ENCODE measurements at places on chromosomes 7 and 10. TPM values are rescaled to one million over a fixed set of nuclear protein-coding genes. Genes with fewer than 3 reads are reported as not detected.

Gene ASIC3
- 1.7 TPM for total RNA-seq

Gene CTAGE4
- total RNA-seq, result 6.2 TPM

Gene ST7
- 10.9 TPM for total RNA-seq

GRCh38 chr7:128003167-128003566 lies 28.1 kb downstream of the LRRC4 start:
- H3K27me3 ChIP-seq, result no peaks in the 10 kb centered on the region
- H3K4me3 ChIP-seq, result no peak overlapping the region
- no peaks in the 10 kb centered on the region for H3K4me1 ChIP-seq
- no peak overlapping the region for H3K27ac ChIP-seq

Gene OLAH
- 0.31 TPM for total RNA-seq

DNA sequence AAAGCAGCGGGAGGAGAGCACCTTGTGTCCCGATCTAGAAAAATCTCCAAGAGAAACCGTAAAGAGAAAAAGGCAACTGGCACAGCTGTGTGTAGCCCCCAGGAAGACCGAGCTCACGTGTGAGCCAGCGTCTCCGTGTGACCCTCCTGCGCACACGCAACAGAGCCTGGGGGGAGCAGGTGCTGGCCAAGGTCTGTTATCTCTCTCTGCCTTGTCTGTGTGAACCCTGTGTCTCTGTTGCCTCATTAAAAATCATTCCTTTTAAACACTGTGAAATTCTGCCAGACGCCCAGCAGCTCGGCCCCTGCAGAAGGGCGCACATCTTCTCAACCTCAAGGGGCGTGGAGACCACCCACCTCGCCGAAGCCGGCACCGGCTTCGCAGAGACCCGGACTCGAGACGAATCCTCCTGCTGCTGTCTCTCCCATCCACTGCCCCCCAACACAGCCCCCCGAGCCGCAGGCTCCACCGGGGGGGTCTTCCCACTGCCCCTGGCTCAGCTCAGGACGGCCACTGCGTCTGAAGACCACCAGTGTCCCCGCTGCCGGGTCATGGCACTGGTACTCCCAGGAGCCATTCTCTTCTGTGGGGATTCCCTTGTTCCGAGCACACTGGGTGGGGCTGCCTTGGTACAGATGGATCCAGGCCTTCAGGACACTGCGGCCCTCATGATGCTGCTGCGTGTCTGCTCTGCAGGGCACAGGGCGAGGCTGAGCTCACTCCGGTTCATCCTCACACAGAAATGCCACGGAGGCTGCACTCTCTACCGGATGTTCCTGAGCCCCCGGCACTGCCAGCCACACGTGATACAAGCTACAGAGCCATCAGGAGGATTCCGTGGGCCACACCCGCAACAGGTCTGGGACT lies 94.3 kb upstream of the DNAAF5 start:
- H3K4me1 ChIP-seq, result no peaks in the 10 kb centered on the region
- H3K4me3 ChIP-seq, result no peak overlapping the region
- no peaks in the 10 kb centered on the region for H3K27me3 ChIP-seq
- H3K36me3 ChIP-seq, result no peaks in the 10 kb centered on the region
- H3K27ac ChIP-seq, result no peak overlapping the region

GRCh38 chr7:104552102-104552501 lies 223.7 kb downstream of the LHFPL3 start:
- no peaks in the 10 kb centered on the region for H3K27me3 ChIP-seq
- H3K4me1 ChIP-seq, result no peaks in the 10 kb centered on the region
- no peak overlapping the region for H3K27ac ChIP-seq
- peak; percentile 59 for DNase-seq
- no peak overlapping the region for H3K4me3 ChIP-seq
- peaks cover 11% of the 10 kb centered on the region for H3K36me3 ChIP-seq

DNA sequence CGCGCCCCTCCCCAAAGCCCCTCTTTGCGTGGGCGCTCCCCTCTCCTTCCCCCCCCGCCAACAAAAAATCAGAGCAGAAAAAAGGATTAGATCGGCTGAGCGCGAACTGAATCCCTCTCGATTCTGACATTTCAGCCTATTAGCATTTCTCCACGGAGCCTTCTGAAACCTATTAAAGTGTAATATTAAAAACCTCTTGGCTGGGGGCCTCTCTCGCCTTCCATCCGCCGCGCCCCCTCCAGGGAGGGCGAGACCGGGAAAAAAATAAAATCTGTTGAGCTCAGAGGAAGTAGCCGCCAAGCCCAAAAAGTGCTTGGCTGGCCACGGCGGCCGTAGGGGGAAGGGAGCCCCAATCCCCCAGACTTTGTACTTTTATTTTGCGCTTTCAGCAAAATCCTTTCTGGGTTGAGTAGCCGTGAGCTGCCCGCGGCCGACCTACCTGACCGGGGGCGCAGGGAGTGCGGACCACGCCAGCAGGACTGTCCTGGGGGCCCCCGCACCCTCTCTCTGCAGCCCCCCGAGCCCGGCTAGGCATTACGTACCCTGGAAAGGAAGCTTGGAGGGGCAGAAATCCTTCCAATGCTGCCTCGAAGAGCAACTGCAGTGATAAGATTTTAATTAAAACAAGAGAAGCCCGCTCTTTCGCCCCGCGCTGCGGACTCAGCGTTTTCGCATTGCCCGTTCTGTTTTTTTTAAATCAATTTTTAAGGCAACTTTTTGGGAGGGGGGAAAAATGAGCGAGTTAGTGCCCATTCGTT lies 1.3 kb upstream of the TNRC18 start:
- no peak overlapping the region for H3K27ac ChIP-seq
- H3K4me1 ChIP-seq, result no peaks in the 10 kb centered on the region
- peak overlapping the region; percentile 82 for H3K4me3 ChIP-seq

- H3K36me3 ChIP-seq, result peaks cover 7% of the 10 kb centered on the region
- no peaks in the 10 kb centered on the region for H3K27me3 ChIP-seq
- H3K4me1 ChIP-seq, result peaks cover 23% of the 10 kb centered on the region
- H3K4me3 ChIP-seq, result peak overlapping the region; percentile 5
Measured at GRCh38 chr7:23115991-23116390, 10.4 kb downstream of the KLHL7 start.

DNA sequence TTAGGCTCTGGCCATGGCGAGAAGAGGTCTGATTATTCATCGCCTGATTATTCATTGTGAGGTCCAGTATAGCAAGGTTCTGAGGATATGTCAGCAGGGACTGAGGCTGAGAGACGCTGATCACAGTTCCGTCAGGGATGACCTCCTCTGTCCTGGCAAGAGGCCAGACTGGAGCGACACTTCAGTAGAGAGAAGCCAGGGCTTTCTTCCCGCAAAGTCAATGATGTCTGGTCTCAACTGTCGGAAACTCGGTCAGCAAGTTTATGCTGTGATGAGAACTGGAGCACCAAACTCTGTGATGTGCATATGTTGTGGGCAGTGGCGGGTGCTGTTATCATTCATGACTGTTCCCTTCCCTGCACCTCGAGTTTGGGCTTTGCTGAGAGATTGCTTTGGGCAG lies 29.0 kb upstream of the GNA12 start:
- no peak overlapping the region for H3K27ac ChIP-seq
- H3K4me1 ChIP-seq, result peaks cover 4% of the 10 kb centered on the region
- no peaks in the 10 kb centered on the region for H3K36me3 ChIP-seq
- no peaks in the 10 kb centered on the region for H3K27me3 ChIP-seq
- H3K4me3 ChIP-seq, result no peak overlapping the region

Gene MARCHF5
- 17.6 TPM for total RNA-seq

GRCh38 chr7:44294325-44295069 lies 30.9 kb downstream of the CAMK2B start:
- H3K27ac ChIP-seq, result no peak overlapping the region
- H3K36me3 ChIP-seq, result no peaks in the 10 kb centered on the region
- no peak overlapping the region for H3K4me3 ChIP-seq
- no peak for DNase-seq

GRCh38 chr7:151558575-151558974 lies 38.9 kb upstream of the RHEB start:
- H3K4me3 ChIP-seq, result no peak overlapping the region
- no peaks in the 10 kb centered on the region for H3K4me1 ChIP-seq
- peaks cover 2% of the 10 kb centered on the region for H3K36me3 ChIP-seq
- no peaks in the 10 kb centered on the region for H3K27me3 ChIP-seq
- H3K27ac ChIP-seq, result no peak overlapping the region

GRCh38 chr10:101162677-101163076 lies 31.6 kb downstream of the TLX1 start:
- peaks cover 3% of the 10 kb centered on the region for H3K27me3 ChIP-seq
- DNase-seq, result no peak
- no peak overlapping the region for H3K4me3 ChIP-seq

DNA sequence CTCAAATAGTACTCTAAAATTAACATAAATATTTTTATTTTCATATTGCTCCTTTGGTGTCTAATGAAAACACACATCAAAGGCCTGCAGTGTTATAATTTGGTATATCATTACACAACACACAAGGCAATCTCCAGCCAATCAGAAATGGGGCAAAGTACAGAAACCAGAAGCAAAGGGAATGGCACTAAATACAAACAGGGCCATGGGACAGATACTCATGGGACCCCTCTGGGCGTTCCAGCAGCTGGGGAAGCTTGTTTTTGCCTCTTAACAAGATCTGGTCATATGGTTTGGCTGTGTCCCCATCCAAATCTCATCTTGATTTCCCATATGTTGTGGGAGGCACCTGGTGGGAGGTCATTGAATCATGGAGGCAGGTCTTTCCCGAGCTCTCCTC lies 551.8 kb upstream of the NRP1 start:
- no peak overlapping the region for H3K4me3 ChIP-seq
- DNase-seq, result no peak
- H3K27me3 ChIP-seq, result no peaks in the 10 kb centered on the region
- H3K4me1 ChIP-seq, result no peaks in the 10 kb centered on the region
- H3K36me3 ChIP-seq, result no peaks in the 10 kb centered on the region
- no peak overlapping the region for H3K27ac ChIP-seq

Gene H2BK1
- 0.97 TPM for total RNA-seq

DNA sequence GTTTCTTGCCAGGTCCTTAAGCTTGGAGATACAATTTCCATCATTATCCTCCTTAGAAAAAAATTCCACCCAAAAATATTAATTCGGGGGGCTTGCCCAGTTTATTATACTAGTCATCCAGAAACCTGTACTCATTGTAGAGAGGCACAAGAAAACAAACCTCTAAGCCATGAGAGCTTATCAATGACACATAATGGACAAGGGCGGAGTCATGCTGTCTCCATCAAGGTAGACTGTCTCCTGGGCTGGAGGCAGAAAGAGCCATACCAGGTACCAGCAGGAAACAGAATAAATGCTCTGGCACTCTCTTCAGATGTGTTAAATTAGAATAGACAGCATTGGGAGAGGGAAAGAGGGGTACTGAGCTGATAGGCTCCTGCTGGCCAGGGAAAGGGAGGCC lies 69.8 kb upstream of the GSDME start:
- H3K4me1 ChIP-seq, result no peaks in the 10 kb centered on the region
- H3K4me3 ChIP-seq, result no peak overlapping the region
- no peak for DNase-seq
- H3K36me3 ChIP-seq, result no peaks in the 10 kb centered on the region
- no peaks in the 10 kb centered on the region for H3K27me3 ChIP-seq

- H3K27ac ChIP-seq, result no peak overlapping the region
- peaks cover 8% of the 10 kb centered on the region for H3K4me1 ChIP-seq
- no peak overlapping the region for H3K4me3 ChIP-seq
- no peaks in the 10 kb centered on the region for H3K36me3 ChIP-seq
- no peaks in the 10 kb centered on the region for H3K27me3 ChIP-seq
Measured at GRCh38 chr7:96739609-96740008, 30.0 kb upstream of the SEM1 start.

Gene ADAM22
- total RNA-seq, result 8.7 TPM

Gene PNLIPRP3
- total RNA-seq, result not detected

GRCh38 chr10:48818081-48818480 lies 121.6 kb downstream of the LRRC18 start:
- no peak for DNase-seq
- no peak overlapping the region for H3K4me3 ChIP-seq
- no peaks in the 10 kb centered on the region for H3K36me3 ChIP-seq
- H3K27me3 ChIP-seq, result peaks cover 4% of the 10 kb centered on the region
- no peaks in the 10 kb centered on the region for H3K4me1 ChIP-seq
- no peak overlapping the region for H3K27ac ChIP-seq

DNA sequence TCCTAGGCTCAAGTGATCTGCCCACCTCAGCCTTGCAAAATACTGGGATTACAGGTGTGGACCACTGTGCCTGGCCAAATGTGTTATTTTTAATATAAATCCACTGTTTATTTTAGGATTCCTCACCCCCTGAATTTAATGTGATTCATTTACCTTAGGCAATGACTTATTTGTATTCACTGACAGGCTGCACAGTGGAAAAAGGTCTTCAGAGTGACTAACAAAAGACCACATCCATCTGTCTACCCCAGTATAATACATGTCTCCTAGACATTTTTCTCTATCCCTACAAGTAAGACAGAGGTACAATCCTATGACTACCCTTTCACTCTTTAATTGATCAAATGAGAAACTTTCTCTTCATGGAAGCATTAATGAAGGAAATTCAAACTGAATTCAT lies 230.2 kb downstream of the AHR start:
- no peak for DNase-seq
- no peak overlapping the region for H3K27ac ChIP-seq
- no peaks in the 10 kb centered on the region for H3K27me3 ChIP-seq
- H3K4me1 ChIP-seq, result peaks cover 2% of the 10 kb centered on the region
- no peaks in the 10 kb centered on the region for H3K36me3 ChIP-seq
- H3K4me3 ChIP-seq, result no peak overlapping the region

DNA sequence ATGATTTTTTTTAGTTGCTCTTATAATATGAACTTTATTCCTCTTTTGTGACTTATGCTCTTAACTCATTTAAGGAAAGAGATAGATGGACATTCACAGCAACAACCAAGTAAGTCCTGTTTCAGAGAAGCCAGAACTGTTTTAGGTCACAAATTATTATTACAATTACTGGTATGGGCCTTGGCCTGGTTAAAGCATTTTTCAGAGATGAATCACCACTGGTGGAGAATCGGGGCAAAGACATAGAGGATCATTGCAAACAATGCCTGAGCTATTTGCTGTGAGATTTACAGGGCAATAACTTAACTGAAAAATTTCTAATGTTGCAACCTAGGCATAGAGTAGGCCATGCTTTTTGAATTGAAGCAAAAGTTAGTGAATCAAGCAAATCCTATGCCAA lies 138.0 kb upstream of the YAE1 start:
- DNase-seq, result no peak
- no peaks in the 10 kb centered on the region for H3K36me3 ChIP-seq
- no peaks in the 10 kb centered on the region for H3K4me1 ChIP-seq
- no peak overlapping the region for H3K4me3 ChIP-seq

Gene PDE1C
- total RNA-seq, result 0.31 TPM

DNA sequence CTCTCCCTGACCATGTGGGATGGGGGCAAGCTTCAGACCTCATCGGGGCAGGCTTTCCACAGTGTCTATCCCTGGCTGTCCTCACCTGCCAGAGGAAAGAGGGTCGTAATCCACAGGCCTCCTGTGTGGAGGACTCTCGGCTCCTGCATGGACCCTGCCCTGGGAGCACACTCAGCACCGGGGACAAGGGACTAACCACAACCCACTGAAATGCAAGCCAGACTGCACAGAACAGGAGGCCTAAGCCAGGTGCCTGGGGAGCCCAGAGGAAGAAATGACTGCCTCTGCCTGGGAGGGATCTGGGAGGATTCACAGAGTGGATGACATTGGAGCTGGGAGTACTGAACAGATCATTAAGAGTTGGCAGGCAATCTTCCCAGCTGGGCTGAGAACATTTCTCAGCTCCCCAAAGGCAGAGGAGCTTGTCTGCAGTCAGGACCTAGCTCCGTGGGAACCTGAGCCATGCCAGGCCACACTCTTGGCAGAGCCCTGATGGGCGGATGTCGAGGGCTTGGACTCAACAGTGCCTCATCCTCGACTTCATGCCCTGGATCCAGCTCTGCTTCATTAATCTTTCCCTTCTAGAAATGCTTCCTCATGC lies 213.4 kb downstream of the USP6NL start:
- no peak overlapping the region for H3K4me3 ChIP-seq
- H3K27me3 ChIP-seq, result no peaks in the 10 kb centered on the region
- DNase-seq, result no peak
